ENCODE measurements at places on chromosomes 5 and 9.

- no peak for DNase-seq
Observed at GRCh38 chr5:42516282-42517042, 93.2 kb downstream of the GHR start.

- no peak for DNase-seq
Observed at GRCh38 chr9:17793713-17794622, 215.1 kb downstream of the SH3GL2 start.

GRCh38 chr9:120770931-120771330, 22.3 kb downstream of the FBXW2 start:
- no peak for DNase-seq

DNA sequence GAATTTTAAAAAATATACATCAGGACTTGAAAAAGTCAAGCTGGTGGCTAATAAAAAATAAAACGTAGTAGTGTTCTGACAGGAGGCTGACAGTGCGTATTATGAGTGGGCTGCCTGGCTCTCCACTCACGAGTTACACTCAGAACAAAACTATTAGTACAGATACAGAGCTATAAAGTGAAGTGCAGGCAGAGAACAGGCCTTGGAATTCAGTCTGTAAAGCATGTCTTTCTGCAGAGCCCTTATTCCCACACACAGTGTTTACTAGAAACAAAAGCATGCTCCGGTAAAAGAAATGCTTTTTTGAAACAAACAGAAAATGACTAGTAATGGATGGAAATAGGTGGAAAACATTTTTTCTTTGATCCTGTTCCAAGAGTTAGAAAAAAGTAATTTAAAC, 334.7 kb downstream of the DIRAS2 start:
- DNase-seq, result no peak

- DNase-seq, result no peak
Observed at GRCh38 chr9:88979021-88979420, 12.2 kb upstream of the S1PR3 start.

GRCh38 chr5:91383956-91384300, 811 bp upstream of the ARRDC3 start:
- no peak for DNase-seq

DNA sequence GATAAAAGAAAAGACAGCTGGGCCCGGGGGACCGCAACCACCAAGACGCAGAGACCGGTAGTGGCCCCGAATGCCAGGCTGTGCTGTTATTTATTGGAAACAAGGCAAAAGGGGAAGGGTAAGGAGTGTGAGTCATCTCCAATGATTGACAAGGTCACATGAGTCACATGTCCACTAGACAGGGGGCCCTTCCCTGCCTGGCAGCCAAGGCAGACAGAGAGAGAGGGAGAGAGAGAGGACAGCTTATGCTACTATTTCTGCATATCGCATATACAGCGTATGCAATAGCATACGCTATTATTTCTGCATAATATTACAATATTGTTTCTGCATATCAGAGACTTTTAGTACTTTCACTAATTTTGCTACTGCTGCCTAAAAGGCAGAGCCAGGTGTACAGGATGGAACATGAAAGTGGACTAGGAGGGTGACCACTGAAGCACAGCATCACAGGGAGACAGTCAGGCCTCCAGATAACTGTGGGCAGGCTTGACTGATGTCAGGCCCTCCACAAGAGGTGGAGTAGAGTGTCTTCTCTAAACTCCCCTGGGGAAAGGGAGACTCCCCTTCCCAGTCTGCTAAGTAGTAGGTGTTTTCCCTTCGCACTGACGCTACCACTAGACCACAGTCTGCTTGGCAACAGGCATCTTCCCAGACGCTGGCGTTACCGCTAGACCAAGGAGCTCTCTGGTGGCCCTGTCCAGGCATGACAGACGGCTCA, 50.3 kb downstream of the RFX3 start:
- no peak for DNase-seq

- no peak for DNase-seq
Observed at GRCh38 chr5:141488591-141489561, at the start of gene PCDHGC5. PCDHGC5 (plus strand) TSS chr5:141489081; CDS start chr5:141489241, 160 bp downstream.

- DNase-seq, result no peak
Observed at GRCh38 chr5:120528609-120529008, 64.5 kb downstream of the PRR16 start.

- DNase-seq, result no peak
Observed at GRCh38 chr5:36305571-36306326, 4.0 kb upstream of the RANBP3L start.

DNA sequence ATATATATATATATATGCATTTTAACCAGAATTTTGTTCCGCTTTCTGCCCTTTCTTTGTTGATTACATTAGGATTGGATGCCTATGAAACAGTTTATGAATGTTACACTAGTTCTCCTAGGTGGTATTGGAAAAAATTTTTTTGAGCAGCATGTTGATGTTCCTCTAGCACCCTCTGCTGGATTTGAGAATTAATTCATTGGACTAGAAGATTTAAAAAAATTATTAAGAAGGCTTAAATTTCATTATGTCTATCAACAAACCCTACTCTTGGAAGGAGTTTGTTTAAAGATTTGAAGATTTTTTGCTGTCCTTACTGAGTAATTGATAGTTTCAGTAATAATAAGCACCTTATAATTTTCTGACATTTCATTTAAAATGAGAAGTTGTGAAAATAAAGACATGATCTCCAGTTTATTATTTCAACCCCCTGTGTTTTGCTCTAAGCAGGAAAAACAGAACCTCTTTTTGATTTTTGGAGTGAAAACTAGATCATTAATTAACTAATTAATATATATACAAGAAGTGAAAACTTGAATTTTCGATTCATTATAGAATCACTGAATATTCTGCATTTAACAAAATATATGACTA, 89.6 kb downstream of the CCDC171 start:
- no peak for DNase-seq

DNA sequence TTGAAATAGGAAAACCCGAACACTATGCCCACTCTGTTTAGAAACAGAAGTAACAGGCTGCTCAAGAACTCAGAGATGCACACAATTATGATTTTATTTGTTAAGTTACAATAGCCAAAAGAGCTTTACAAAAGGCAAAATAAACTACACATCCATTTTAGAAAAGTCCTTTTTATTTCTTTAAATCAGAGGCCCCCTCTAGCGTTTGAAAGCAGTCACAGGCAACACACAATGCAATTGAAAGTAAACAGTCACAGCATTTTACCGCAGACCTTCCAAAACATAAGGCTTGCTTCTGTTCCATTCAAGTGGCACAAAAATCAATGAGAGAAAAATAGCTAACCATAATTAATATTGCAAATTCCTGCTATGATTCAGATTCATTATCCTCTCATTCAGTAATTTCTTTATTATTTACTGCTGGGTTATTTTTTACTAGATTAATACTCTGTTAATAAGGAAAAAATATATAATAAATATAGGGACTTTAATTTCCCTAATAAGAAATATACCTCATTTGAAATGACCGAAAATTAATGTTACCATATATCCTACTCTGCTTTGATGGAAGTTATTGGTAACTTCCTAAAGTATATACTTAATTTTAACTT, 78.3 kb downstream of the CEP120 start:
- no peak for DNase-seq

GRCh38 chr9:106438928-106439327, 424.0 kb upstream of the ZNF462 start:
- no peak for DNase-seq

Data from cortex of kidney (tissue), 1 donor.